HepG2 (cell line): ENCODE measurements at places on chromosomes 7 and 10. TPM values are rescaled to one million over a fixed set of nuclear protein-coding genes. Genes with fewer than 3 reads are reported as not detected.

GRCh38 chr10:131843881-131844284 is 56.9 kb upstream of the PPP2R2D start:
- no peak for DNase-seq

GRCh38 chr10:72567889-72568640 is 57.8 kb downstream of the MICU1 start:
- DNase-seq, result peak; percentile 11

DNA sequence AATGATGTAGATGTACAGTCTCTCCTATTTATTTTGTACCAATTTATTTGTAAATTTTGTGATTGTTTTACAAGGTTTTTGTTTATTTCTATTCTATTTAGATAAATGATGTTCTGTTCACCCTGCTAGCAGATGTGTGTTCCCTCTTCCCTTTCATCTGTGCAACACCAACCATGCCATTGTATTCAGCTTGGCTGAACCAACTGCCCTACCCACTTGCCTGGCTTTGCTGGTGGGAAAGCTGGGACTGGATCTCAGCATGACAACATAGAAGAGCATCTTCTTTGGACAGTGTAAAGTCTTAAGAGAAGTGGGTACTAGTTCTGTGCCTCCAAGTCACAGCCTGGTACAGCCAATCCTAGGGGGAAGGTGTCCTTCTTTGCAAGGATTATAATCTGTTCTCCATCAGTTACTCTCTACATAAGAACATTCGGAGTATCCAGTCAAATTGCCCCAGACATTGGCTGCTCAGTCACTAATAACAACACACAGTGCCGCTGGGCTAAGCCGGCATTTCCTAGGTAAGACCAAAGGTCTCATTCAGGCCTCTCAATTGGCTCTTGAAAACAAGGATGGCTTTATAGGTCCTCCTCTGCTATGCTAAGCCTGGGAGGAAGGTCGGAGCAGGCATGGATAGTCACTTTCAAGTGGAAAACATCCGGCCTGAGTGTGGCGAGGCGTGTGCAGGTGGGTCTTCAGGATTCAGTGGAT is 109.7 kb downstream of the NT5C2 start:
- peak; percentile 85 for DNase-seq

DNA sequence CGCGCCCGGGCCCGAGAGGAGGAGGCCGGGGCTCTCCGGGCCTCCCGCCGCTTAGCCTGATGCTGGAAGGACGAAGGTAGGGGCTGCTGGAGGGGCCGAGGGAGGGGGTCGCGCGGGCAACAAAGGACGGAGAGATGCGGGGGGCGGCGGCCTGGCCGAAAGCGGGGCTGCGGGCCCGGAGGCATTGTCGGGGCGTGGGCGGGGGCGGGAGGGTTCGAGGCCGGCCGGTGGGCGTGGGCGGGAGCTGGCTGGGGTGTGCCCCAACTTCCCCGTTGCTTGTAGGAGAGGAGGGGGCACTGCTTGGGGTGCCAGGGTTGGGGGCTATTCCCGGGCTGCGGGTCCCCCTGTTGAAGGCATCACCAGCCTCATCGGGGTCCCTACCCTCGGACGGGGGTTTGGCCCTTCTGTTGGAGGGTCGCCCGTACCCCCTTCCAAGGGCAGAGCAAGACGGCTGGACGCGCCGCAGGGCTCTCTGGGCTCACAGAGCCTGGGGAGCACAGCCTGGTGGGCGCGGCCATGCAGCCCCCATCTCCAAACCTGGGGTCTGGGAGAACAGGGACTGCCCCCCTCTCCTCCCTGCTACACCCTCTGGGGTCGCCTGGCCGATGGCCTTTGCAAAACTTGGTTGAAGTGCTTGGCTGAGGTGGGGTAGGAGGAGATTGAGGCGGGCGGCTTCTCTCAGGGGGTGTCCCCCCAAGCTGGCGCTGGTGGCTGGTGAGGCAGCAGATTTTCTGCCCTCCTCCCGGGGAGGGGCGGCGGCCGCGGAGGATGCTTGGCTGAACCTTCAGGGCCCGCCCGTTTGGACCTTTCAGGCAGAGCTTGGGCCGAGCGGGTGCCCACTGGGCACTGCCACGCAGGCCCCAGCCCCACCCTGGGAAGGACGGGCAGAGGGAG is 699 bp downstream of the CLIP2 start:
- no peak for DNase-seq

VSTM4 gene
- total RNA-seq, result not detected in 2 replicates

GRCh38 chr10:35685402-35685801 is 43.3 kb upstream of the FZD8 start:
- DNase-seq, result peak; percentile 82

EPHA1 gene
- total RNA-seq, result 7.7 and 17.1 TPM in 2 replicates

DNA sequence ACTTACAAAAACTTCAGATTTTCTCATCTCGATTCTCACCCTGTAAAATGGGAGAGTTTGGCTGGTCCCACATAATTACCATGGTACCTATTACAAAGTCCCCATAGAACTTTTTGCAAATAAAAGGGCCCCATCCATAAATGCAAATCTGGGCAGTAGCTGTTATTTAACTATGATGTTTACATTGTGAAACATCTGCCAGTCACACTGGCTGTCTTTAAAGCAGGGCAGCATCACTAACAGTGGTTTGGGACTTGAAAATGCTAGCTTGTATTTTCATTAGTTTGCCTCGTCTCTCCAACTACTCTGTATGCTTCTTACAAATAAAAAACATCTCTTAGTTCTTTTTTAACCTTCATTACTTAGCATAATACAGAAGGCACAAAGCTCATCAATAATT is 240.7 kb downstream of the FZD1 start:
- DNase-seq, result no peak

DNA sequence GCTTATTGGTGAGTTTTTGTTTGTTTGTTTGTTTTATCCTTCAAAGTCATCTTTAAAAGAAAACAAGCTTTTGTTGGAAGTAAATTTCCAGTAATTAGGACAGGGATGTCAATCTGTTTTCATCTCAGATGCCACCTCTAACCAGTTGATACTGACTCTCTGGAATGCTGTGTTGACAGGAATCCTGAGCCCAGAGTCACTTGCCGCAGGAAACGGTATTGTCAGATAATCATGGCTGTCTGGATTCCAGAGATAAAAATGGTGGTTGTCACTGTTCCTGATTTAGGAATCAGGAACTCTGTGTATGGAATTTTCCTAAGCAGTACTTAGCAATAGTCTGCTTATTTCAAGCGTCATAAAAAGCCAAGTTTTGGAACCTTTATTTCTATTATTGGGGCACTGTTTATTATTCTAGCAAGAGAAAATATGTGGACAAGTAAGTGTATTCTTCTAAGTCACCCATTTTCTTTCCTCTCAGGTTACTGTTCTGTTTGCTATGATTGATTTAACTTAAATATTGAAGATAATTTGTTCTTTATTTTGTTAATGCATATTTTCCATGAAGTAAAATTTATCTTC is 39.2 kb downstream of the CDC123 start:
- no peak for DNase-seq

DNA sequence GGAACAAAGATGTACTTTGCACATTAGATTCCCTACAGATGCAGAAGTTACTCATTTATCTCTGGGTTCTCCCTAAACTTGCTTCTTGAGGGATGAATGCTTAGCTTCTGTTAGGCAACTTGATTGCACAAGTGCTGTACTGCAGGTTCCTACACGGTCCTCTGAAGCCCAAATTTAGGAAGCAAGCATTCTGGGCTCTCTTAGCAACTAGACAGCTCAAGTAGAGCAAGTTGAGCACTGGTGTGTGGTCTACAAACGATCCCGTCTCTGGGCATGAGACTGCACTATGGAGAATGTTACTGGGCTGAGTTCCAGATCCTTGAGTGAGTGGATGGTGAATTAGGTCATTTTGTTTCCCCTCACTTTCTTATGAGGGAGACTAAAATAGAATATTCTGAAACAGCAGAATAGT is 14.3 kb downstream of the SEMA3D start:
- DNase-seq, result no peak

- no peak for DNase-seq
Observed at GRCh38 chr7:29598613-29599012, 35.0 kb downstream of the PRR15 start.

GPNMB gene
- 1.6 TPM in 2 replicates for total RNA-seq

CCNJ gene
- total RNA-seq, result 21.5 and 33.9 TPM in 2 replicates

GRCh38 chr10:30842185-30842584 is 189.5 kb downstream of the ZNF438 start:
- DNase-seq, result no peak

- peak; percentile 66 for DNase-seq
Observed at GRCh38 chr10:22849077-22849805, 78.6 kb upstream of the ARMC3 start.

ARL5B gene
- total RNA-seq, result 32.7 and 50.9 TPM in 2 replicates

DNA sequence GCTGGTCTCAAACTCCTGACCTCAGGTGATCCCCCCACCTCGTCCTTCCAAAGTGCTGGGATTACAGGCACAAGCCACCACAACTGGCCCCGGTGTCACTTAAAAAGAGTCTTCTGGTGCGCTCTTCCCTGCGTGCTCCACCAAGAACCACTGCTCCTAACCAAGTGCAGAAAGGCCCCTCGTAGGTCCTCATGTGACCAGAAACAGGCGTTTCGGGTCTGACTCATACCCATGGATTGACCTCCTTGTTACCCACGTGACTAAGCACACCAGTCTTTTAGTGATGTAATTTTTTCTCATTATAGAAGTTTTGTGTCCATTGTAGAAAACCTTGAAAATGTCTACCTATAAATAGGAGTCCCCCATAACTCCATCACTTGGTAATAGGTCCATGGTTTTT is 13.9 kb downstream of the FKBP6 start:
- peak; percentile 43 for DNase-seq
